Type B pancreatic cell (in vitro differentiated cells): ENCODE measurements at places on chromosomes 3 and 15. TPM values are rescaled to one million over a fixed set of nuclear protein-coding genes. Genes with fewer than 3 reads are reported as not detected.

DNA sequence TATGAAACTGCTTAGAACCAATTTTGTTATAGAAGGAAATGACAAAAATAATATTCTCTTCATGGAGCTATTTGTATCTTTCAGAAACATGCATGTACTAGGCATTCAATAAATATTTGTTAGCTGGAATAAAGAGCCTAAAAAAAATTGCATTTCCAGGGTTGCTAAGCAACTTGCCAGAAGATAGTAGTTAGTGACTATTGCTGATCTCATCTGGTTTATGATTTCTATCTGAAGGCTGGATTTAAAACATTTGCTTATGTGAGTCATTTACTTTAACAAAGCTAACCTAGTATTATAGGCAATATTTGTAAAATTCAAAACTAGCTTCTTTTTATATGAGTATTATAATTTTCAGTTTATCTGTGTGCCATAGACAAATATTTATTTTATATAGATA lies 78.3 kb downstream of the NAALADL2 start:
- no peak overlapping the region for H3K4me3 ChIP-seq
- no peak overlapping the region for H3K27ac ChIP-seq
- DNase-seq = no peak
- H3K36me3 ChIP-seq = no peaks in the 10 kb centered on the region
- peaks cover 18% of the 10 kb centered on the region for H3K4me1 ChIP-seq

GRCh38 chr3:108329947-108330346 lies 33.6 kb downstream of the HHLA2 start:
- DNase-seq = no peak
- H3K27me3 ChIP-seq = no peaks in the 10 kb centered on the region
- no peak overlapping the region for H3K27ac ChIP-seq
- no peaks in the 10 kb centered on the region for H3K36me3 ChIP-seq

DNA sequence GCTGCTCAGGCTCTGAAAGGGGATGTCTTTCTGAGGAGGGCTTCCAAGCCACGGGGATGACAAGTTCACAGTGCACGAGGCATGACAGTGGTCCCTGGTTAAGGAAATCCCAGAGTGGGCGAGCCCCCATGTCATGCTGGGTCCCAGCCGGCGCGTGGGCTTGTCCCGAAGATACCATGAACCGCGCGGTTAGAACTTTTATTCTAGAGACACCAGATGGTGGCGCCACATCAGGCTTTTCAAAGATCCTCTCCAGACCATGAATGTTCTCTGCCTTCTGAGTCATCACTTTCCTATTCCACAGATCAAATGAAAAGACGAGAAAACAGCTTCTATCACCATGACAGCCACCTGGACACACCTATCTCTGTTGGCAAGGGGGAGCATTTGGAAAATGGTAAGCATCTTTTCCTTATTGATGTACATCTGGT lies 227.8 kb upstream of the LYSMD4 start:
- H3K4me3 ChIP-seq = no peak overlapping the region
- H3K27me3 ChIP-seq = peaks cover 14% of the 10 kb centered on the region
- H3K36me3 ChIP-seq = no peaks in the 10 kb centered on the region
- H3K4me1 ChIP-seq = peaks cover 3% of the 10 kb centered on the region

DNA sequence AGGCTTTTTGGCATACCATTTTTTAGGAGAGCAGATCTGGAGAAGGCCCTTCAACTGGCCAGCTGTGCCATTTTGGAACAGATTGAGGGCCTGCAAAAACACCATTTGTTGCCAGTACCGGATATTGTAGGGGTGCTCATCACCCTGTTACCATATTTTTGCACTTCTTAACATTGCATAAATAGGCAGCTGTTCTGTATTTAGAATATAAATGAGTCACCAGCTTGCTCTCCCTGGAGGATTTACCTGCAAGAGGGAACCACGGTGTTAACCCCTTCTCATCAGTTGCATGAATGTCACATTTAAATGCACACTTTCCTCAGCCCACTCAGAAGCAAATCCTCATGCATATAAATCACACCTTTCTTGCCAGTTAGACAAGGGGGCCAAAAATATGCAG lies 435.6 kb downstream of the ROBO2 start:
- no peak overlapping the region for H3K4me3 ChIP-seq
- no peak overlapping the region for H3K27ac ChIP-seq
- peaks cover 10% of the 10 kb centered on the region for H3K36me3 ChIP-seq
- DNase-seq = no peak

GRCh38 chr3:185528532-185528931 lies 23.9 kb downstream of the LIPH start:
- no peak for DNase-seq
- no peak overlapping the region for H3K4me3 ChIP-seq
- peaks cover 13% of the 10 kb centered on the region for H3K27me3 ChIP-seq
- H3K4me1 ChIP-seq = no peaks in the 10 kb centered on the region
- H3K27ac ChIP-seq = peak overlapping the region; percentile 64

DNA sequence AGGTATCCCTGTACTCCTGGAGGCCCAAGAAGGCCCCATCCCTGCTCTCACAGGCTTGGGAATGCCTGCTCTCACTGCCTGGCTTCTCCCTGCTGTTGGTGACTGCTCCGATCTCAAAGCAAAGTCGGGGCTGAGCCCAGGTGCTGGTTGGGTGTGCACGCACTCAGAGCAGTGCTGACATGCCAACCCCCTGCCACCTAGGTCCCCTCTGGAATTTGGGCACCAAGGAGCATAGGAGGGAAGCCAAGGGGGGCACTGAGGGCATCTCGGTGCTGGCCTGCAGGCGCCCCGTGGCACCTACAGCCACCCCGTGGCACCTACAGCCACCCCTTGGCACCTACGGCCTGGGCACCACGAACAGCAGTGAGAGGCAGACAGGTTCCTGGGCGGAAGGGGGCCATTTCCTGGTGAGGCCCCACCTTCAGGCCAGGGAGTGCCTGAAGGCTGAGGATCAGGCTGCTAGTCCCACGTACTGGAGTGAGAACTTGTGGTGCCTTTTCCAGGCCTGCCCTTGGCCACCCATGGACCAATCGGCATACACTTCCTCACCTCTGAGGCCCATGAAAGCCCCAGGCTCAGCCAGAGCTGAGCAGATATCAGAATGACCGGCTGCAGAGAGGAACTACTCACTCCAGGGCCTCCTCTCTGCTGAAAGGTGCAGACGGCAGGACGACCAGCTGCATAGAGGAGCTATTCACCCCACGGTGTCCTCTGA lies 15.6 kb upstream of the HTR3E start:
- H3K4me1 ChIP-seq = peaks cover 3% of the 10 kb centered on the region
- no peak overlapping the region for H3K4me3 ChIP-seq
- no peaks in the 10 kb centered on the region for H3K36me3 ChIP-seq
- no peak for DNase-seq
- H3K27ac ChIP-seq = no peak overlapping the region

DNA sequence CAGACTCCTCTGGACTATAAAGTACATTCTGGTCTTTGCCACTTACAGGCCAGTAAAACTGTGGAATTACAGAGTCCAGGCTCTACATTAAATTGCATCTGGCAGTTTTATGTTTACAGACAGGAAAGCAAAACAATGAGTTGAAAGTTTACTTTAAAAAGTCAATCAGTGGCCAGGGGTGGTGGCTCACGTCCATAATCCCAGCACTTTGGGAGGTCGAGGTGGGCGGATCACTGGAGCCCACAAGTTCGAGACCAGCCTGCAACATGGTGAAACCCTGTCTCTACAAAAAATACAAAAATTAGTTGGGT lies 53.8 kb downstream of the TM4SF4 start:
- H3K4me3 ChIP-seq = no peak overlapping the region
- no peak for DNase-seq
- peaks cover 44% of the 10 kb centered on the region for H3K36me3 ChIP-seq
- no peak overlapping the region for H3K27ac ChIP-seq
- H3K4me1 ChIP-seq = peaks cover 29% of the 10 kb centered on the region

DNA sequence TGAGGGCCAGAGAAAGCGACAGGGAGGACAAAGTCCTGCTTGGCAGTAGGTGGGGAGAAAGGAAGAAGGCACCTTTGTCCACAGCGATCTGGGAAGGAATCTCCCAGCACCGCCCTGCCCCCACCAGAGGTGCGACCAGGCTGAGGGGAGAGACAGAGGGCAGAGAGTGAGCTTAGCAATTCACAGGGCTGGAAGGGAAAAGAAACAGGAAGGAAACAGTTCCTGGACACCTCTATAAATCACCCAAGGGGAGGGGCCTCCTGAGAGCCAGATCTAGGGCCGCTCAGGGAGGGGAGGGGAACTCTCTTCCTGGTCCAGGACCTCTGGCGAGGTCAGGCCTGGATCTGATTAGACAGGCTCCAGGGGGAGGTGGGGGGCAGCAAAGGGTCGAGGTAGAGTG lies 35.4 kb downstream of the RNU5B-1 start:
- peak overlapping the region; percentile 59 for H3K27ac ChIP-seq
- H3K36me3 ChIP-seq = peaks cover 3% of the 10 kb centered on the region
- no peaks in the 10 kb centered on the region for H3K27me3 ChIP-seq

- no peak overlapping the region for H3K27ac ChIP-seq
- no peaks in the 10 kb centered on the region for H3K27me3 ChIP-seq
- no peaks in the 10 kb centered on the region for H3K36me3 ChIP-seq
Measured at GRCh38 chr3:32643354-32643753, 41.6 kb upstream of the CNOT10 start.

DNA sequence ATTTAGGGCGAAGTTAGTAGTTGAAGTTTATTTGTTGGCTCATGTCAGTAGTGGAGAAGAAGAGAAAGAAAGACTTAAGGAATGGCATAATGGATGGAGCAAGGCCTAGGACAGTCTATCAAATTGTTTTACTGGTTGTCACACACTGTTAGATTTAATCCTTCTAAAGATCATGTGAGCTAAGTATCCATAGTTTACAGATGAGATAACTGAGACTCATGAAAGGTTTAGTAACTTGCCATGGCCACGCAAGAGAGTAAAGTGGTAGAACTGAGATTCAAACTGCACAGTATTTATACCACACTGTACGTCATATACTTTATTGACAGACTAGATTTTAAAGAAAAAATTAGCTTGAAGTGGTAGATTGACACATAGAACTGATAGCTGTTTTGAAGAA lies 11.4 kb downstream of the SPRED1 start:
- H3K27ac ChIP-seq = no peak overlapping the region
- H3K27me3 ChIP-seq = no peaks in the 10 kb centered on the region
- no peak overlapping the region for H3K4me3 ChIP-seq
- peaks cover 10% of the 10 kb centered on the region for H3K4me1 ChIP-seq

DNA sequence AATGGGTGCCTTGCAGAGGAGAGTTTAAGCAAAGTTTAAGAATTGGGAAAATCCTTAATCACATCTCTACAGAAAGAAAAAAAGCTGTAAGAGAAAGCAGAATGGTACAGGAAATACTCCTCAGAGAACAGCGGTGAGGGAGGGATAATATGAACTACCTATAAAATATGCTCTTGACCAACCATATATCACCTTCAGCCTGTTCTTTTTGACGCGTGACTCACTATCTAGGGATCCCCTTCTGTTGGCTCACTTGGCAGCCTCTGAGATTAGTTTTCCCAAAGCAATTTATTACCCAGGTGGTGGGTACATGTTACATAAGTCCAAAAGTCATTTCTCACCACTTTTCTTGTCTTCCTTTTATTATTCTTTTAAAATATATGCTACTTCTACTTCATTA lies 97.7 kb downstream of the CNTN6 start:
- H3K4me3 ChIP-seq = no peak overlapping the region
- H3K27me3 ChIP-seq = peaks cover 5% of the 10 kb centered on the region
- no peak for DNase-seq
- no peak overlapping the region for H3K27ac ChIP-seq
- H3K4me1 ChIP-seq = no peaks in the 10 kb centered on the region

DNA sequence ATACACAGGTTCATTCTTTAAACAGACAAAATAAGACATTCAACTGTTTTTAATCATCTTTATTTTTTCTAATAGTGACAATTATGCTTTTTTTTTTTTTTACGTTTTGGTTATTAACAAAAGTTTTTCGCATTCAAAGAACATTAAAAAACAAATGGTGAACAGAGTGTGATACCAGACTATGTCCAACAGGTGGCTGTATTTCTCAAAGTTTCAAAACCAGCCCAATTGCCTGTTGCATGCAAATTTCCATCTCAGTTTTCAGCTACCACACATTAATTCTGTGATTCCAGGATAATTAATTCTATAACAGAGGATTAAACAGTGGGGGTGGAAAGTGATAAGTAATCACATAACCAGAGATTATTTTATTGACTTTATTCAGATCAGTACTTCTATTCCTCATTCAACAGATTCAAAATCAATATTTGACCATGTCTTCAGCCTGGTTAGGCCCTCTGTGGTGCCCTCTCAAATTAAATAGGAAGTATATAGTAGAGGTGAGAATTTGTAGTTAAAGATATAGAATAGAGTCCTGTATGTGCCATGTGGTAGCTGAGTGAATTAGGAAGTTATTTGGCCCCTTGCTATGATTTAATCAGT lies 122.2 kb upstream of the DCBLD2 start:
- no peaks in the 10 kb centered on the region for H3K4me1 ChIP-seq
- H3K36me3 ChIP-seq = no peaks in the 10 kb centered on the region
- no peak for DNase-seq
- H3K4me3 ChIP-seq = no peak overlapping the region

GRCh38 chr15:99151156-99151555 lies 46.3 kb downstream of the SYNM start:
- no peak for DNase-seq
- H3K4me3 ChIP-seq = no peak overlapping the region
- H3K4me1 ChIP-seq = peaks cover 5% of the 10 kb centered on the region
- H3K36me3 ChIP-seq = peaks cover 2% of the 10 kb centered on the region

The LSAMP gene
- total RNA-seq = 17.0 and 64.9 TPM in 2 replicates
